ENCODE measurements at places on chromosomes 1 and 21. TPM values are rescaled to one million over a fixed set of nuclear protein-coding genes. Genes with fewer than 3 reads are reported as not detected.

Gene ERG
- 0.61 TPM for total RNA-seq

Gene FCRLB
- 0.40 TPM for total RNA-seq

DNA sequence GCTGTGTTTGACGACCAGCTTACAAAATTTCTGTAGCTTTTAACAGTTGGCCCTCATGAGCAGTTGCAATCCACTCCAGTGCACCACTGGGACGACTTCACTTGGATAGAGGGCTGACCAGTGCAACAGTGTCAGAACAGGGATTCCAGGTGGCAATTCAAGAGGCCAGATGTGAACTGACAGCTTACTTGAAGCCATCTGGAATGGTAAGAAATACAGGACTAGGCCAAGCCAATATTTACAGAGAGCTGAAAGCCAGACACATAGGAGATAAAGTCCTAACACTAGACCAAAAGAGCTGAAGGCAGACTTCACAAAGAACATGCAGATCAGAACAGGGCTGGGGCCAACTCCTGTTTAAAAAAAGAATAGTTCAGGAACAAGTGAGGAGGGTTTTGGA is 93.5 kb upstream of the NFIA start:
- no peak for DNase-seq

DNA sequence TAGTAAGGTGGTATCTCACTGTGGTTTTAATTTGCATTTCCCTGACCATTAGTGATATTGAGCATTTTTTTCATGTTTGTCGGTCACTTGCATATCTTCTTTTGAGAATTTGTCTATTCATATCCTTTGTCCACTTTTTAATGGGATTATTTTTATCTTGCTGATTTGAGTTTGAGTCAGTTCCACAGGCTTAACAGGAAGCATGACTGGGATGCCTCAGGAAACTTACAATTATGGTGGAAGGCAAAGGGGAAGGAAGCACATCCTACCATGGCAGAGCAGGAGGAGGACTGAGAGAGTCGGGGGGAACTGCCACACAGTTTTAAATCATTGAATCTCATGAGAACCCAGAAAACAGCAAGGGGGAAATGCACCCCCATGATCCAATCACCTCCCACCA is 51.1 kb downstream of the ODF2L start:
- DNase-seq: no peak

DNA sequence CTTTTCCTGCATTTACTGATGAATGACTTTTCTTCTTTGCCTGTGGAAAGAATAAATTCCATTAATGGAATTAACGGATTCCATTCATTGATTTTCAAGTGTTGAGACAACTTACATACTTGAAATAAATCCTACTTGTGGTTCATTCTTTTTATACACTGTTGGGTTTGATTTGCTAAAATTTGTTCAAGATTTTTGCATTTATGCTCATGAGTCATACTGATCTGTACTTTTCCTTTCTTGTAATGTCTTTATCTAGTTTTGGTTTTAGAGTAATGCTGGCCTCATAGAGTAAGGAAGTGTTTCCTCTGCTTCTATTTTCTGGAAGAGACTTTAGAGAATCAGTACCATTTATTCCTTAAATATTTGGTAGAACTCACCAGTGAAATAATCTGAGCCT is 14.4 kb downstream of the UROD start:
- DNase-seq: no peak

GRCh38 chr1:119871881-119872280 is 24.4 kb downstream of the ADAM30 start:
- DNase-seq: no peak

DNA sequence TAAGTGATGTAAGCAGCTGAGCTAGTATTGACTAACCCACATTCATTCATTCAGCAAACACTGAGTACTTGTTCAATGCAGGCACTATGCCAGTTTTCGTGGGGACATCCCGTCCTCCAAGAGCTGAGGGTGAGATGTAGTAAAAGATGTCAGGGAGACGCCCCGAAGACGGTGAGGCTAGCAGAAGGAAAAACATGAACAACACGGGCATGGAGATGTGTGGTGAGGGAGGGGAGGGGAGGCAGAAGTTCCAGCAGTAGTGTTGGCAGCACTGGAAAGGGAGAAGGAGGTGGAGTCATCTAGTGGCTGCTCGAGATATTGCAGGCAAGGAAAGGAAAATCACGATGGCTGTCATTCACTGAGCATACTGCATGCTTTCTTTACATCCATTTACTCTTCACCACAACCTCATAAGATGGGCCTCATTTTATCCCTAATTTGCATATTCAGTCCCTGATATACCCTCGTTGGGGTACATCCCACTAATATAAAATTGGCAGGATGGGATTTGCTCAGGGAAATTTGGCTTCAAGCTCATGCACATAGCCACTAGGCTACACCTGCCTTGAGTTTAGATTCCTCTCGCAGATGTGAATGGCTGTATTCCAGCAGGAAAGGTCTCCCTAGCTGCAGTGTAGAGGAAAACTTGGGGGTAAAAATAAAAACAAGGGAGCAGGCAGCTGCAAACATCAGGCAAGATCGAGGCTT is 14.5 kb downstream of the PDZK1IP1 start:
- peak; percentile 66 for DNase-seq

- no peak for DNase-seq
Observed at GRCh38 chr1:161494091-161494735, 11.0 kb upstream of the FCGR2A start.

- no peak for DNase-seq
Observed at GRCh38 chr1:64845831-64846425, 101.1 kb downstream of the RAVER2 start.

- no peak for DNase-seq
Observed at GRCh38 chr1:178096421-178096820, 2.5 kb downstream of the RASAL2 start.
